LoVo (cell line): ENCODE measurements at places on chromosomes 5 and 9.

DNA sequence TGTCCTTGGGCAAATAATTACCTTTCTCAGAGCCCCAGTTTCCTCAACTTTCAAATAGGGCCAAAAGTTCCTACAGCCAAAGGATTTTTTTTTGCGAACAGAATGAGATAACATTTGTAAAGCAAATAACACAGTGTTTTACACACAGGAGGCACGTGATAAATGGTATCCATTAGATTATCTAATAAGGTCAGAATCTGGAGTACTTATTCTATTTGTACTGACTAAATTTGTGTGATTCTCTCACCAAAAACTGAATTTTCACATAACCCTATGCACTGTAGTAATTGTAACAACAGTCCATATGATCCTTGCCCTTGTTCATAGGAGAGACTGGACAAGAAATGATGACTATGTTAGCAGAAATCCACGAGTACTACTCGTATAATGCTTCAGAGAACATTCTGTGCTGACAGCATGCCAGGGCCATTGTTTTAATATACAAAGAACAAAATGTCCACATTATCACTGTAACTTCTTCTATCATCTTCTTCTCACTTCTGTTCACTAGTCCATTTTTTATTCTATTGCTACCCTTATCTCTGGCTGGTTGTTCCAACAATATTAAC, 13.9 kb upstream of the FEM1C start:
- no peak for DNase-seq

GRCh38 chr9:16985559-16986348, 115.3 kb upstream of the BNC2 start:
- DNase-seq: no peak

DNA sequence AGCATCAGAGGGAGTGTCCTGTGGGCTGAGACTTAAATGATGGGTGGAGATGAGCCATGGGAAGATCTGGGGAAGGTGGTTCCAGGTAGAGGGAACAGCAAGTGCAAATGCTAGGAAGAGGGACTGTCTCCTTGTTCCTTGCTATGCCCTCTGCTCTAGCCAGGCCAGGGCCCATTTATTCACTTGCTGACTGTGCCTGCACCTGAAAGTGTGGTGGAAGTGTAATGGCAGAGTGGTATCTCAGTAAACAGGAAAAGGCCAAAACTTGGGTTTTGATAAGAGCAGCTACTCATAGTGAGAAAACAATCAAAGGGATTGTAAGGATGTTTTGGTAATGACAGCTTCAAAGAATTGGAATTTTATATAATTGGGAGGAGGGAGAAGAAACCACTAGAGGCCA, 32.4 kb downstream of the TLE4 start:
- no peak for DNase-seq

GRCh38 chr5:54882841-54883240, 102.6 kb downstream of the ESM1 start:
- DNase-seq: no peak

DNA sequence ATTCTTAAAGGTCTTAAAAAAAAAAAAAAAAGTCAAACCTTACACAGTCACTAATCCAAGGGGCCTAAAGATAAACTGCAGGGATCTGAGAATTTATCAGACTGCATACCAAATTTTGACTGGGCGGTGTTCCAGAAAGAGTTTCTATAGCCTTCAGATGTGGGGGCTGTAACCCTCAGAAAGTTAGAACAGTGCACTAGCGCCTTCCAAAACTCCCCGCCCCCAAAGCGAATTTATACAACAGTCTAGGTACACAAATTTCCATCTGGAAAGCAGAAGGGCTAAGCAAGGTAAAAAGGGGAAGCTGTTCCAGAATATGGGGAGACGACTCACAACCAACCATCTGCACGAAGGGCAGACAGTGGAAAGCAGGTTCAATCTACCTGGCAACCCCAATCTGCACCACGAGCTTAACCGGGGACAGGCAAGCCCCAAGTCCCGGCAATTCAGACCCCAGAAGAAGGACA, 813 bp downstream of the ERMP1 start:
- DNase-seq: no peak

DNA sequence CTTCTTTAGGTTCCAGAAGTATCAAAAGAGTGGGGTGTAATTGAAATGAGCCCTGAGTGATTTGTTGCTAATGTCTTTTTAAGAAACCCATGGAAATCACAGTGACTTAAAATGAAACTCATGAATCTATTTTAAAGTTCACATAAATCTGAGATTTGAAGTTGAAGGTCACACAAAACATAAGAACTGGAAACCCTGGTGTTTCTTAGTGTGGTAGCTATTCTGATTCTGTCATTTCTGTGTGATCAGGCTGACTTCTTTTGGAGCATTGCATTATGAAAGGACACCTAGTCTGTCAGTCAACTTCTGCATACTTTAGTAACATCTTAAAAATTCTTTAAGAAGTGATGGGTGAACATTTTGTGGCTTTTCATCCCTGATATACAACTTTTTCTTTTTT, 448.8 kb downstream of the TLE4 start:
- no peak for DNase-seq

DNA sequence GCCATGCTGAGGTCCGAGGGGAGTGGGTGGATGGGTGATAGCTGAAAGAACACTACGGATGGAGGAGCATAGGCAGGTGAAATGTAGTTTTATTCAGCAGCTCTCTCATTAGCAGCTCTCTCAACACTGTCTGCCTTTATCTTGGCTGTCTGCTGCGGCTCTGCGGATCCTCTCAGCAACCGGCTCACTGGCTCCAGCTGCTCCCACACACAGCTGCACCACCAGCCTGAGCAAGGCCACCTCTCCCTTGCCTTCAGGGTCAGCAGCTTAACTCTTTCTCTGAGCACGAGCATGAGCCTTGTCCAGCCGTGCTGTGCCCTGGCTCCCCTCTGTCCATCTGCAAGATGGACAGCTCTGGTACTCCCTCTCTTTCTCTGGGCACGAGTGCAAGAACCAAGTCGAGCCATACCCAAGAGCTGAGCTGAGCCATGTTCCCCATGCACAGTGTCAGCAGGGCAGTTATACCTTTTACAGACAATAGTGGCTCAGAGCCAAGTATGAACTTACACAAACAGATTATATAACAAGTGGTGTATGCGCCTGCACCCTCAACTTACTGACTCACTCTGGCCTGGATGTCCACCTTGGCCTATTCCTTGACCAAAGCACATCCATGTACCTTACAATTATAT, 108.5 kb downstream of the MACIR start:
- DNase-seq: no peak

DNA sequence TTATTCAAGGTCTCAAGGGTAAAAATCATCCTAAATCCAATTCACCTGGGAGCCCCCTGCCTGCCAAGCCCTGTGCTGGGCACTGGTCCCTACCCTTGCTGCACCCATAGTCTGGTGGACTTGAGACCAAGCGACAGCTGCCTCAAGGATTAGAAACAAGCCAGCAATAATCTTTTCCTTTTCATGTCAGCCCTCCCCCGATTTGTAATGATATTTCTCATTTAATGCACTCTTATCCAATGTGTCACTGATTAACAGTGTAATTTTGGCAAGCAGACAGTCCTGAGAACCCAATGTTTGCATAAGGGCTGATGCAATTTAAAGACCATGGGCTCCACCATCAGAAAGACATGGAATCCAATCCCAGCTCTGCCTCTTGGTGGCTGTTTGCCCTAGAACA, 108.9 kb downstream of the ACTL7B start:
- peak; percentile 16 for DNase-seq

DNA sequence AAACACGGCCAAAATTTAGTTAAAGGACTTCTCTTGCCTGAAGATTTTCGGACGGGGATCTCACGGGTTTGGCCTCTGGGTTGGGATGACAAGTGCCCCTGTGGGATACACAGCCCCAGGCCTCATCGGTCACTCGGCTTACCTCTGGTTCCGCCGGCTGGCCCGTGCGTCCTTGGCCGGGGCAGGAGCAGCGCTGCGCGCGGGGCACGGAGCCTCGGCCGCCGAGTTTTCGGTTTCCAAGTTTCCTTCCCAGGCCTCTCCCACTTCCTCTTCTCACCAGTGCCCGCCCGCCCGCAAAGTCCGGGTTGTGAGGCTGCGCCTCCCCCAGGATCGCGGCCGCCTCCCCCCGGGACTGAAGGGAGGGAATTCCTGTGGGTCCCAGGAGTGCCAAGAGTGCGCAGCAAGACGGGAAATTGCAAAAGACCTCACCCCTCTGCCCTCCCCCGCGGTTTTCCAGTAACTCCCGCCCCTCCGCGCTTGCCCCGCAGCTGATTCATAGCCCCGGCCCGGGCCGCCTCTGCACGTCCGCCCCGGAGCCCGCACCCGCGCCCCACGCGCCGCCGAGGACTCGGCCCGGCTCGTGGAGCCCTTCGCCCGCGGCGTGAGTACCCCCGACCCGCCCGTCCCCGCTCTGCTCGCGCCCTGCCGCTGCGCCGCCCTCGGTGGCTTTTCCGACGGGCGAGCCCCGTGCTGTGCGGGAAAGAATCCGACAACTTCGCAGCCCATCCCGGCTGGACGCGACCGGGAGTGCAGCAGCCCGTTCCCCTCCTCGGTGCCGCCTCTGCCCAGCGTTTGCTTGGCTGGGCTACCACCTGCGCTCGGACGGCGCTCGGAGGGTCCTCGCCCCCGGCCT, at the start of gene OSMR:
OSMR (plus strand) TSS at position 487 of the 853 bp plus-strand sequence. CDS start 23,033 bp downstream, outside the sequence.
- no peak for DNase-seq

DNA sequence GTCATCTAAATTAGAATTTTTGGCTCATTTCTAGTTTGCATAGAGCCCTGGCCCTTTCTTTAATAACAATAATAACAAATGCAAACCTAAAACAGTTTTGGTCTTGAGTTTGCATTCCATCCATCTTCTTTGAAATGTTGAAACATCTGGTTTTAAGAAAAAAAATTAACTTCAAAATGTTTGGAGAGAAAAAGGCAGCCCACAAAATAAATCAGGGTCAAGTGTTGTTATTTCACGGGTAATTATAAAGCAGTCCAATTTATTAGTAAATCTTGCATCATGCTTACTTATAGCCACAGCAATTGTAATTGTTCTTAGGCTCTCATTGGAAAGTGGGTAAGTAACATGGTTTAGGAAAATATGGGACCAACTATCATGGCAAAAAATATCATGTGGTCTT, 247.0 kb upstream of the MEF2C start:
- no peak for DNase-seq

DNA sequence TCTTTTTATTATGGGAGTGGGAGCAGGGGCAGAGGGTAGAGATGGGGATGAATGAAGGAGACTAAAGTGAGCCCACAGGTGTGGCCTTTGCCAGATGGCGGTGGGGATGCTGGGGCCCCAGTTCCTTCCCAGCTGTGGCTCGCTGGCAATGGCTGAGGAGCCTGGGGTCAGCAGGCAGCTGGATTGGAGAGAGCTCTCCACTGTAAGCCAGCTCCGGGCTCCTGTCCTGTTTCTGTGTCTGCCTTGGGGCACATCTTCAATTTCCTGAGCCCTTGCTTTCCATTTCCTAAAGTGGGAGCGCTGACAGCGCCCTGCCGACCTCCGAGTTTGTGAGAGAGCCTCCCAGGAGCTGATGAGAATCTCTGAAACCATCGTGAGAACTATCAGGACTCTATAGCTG, 75.6 kb upstream of the SPRY4 start:
- DNase-seq: no peak

GRCh38 chr5:113070901-113071300, 94.3 kb downstream of the DCP2 start:
- DNase-seq: no peak

- no peak for DNase-seq
Measured at GRCh38 chr5:126763371-126763770, 13.6 kb upstream of the LMNB1 start.

- peak; percentile 26 for DNase-seq
Measured at GRCh38 chr5:95631255-95631958, 11.5 kb downstream of the GPR150 start.

GRCh38 chr5:149363936-149364335, 6.1 kb downstream of the PCYOX1L start:
- DNase-seq: no peak

DNA sequence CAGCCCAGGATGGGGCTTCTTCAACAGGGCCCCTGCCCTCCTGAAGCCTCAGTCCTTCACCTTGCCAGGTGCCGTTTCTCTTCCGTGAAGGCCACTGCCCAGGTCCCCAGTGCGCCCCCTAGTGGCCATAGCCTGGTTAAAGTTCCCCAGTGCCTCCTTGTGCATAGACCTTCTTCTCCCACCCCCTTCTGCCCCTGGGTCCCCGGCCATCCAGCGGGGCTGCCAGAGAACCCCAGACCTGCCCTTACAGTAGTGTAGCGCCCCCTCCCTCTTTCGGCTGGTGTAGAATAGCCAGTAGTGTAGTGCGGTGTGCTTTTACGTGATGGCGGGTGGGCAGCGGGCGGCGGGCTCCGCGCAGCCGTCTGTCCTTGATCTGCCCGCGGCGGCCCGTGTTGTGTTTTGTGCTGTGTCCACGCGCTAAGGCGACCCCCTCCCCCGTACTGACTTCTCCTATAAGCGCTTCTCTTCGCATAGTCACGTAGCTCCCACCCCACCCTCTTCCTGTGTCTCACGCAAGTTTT, 23.6 kb downstream of the PCDHGC5 start:
- no peak for DNase-seq

- DNase-seq: no peak
Measured at GRCh38 chr9:123318202-123318601, 37.8 kb upstream of the CRB2 start.

- no peak for DNase-seq
Measured at GRCh38 chr9:84622981-84623380, 46.5 kb upstream of the NTRK2 start.

GRCh38 chr9:121701736-121702261, 50.4 kb downstream of the DAB2IP start:
- DNase-seq: no peak

DNA sequence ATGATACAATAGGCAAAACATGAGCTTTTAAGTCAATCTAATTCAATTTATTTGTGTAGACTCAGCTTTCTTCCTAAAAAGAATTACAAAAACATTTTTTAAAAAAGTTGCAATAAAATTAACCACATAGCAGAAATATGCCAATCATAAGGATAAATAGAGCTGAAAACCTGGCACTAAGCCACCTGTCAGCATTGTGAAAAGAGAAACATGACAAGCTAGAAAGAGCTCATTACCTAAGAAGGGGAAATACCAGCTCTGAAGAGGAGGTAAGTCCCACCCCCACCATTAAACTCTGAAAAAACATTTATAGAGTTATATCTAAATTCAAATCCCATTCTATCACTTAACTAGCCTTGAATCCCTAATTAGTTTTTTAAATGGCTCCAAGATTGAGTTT, 372.9 kb downstream of the OSTF1 start:
- DNase-seq: no peak

- DNase-seq: no peak
Measured at GRCh38 chr9:81597419-81598122, 91.8 kb downstream of the TLE1 start.

GRCh38 chr5:37310360-37310759, 60.5 kb downstream of the NUP155 start:
- DNase-seq: no peak

DNA sequence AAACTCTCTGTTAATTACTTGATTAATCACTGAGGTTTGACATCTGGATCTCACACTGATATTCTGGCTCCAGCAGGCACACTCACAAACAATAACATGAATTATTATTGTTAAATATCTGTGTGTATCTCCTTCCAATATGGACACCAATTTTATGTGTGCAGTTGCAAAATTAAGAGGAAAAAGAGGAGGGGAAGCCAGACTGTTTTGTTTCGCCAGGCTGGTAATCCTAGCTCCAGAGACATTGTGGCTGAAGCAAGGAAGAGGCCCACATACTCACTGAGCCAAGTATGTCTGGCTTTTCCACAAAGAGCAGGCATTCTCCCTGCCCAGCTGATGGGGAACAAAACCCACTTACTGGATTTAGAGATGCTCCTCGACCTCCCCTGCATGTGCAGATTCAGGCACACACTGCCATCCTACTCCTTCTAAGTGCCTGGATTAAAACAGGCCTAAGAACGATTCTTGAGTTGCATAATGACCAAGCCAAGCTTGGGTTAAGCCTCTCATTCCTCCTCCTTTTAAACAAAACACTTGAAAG, 181.9 kb downstream of the ESM1 start:
- no peak for DNase-seq
